ENCODE measurements at places on chromosomes 16 and 17. TPM values are rescaled to one million over a fixed set of nuclear protein-coding genes. Genes with fewer than 3 reads are reported as not detected.

DNA sequence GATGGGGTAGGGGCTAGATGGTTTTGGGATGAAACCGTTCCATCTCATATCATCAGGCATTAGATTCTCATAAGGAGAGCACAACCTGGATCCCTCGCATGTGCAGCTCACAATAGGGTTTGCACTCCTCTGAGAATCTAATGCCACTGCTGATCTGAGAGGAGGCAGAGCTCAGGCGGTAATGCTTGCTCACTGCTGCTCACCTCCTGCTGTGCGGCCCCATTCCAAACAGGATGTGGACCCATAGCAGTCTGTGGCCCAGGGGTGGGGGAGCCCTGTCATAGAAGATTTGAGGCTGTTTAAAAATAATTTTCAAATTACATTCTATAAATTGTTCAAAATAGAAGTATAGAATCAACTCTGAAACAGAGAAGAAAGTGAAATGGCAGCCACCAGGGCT is 50.8 kb downstream of the PHKB start:
- no peak for DNase-seq

The CCDC200 gene
- polyA plus RNA-seq: 10.0 TPM

DNA sequence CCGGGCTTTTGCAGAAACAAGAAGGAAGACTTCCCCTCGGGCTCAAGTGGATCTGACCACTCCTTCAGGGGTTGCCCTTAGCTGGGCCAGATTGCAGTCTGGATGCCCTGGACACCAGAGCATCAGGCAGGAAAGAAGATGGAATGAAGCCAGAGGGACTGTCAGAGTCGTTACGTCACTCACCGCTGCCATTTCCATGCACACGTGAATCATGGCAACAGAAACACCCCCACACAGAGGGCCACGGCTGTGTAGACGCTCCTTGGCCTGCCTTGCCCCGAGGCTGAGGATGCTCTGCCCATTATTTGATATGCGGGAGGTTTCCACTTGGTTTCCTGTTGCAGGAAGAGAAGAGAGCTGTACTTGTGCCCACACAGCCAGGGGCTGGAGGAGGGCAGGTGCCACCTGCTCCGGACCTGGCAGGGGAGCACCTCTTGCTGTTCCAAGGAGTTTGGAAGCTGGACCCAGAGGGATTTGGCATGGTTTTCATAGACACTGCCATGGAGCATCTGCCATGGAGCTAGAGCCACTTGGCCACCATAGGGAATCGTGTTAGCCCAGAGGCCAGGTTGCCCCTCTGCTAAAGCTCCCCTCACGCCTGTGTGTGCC is 29.4 kb downstream of the RBFOX3 start:
- no peak for DNase-seq

DNA sequence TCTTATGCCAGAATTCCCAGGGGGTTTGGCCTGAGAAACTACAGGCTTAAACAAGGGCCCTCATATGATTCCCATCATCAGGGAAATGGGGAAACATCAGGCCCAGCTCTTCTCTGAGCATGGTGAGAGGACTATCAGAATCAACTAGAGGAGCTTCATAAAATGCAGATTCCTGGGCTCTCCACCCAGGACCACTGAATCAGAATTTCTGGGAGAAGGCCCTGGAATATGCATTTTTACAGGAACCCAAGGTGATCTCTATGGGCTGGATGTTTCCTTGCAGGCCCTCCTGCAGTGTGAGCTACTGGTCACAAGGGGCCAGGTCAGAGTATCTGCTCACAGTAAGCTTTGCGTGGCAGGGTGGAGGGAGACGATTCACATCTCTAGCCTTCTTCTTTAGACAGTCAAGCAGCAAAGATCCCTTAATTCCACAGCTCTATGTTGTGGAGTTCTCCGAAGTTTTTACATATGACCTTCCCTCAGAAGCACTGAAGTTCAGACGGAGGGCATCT is 38.8 kb upstream of the HOXB13 start:
- DNase-seq: no peak

DNA sequence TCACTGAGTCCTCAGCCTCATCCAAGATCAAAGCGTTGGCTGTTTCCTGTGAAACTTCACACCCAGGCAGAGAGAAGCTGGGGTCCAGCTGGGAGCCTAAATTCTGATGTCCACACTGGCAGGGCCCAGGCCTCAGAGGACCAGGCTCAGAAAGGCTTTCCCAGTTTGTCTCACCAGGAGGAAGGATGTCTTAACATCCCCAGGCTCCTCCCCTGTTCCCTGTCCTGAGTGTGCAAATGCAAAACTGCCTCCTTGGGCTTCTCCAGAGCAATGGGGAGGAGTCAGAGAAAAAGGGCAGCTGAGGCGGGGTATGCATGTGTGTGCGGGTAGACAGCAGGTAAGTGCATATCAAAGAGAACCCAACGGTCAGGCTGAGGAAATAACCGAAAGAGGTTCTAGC is 45.7 kb downstream of the CUEDC1 start:
- DNase-seq: no peak

DNA sequence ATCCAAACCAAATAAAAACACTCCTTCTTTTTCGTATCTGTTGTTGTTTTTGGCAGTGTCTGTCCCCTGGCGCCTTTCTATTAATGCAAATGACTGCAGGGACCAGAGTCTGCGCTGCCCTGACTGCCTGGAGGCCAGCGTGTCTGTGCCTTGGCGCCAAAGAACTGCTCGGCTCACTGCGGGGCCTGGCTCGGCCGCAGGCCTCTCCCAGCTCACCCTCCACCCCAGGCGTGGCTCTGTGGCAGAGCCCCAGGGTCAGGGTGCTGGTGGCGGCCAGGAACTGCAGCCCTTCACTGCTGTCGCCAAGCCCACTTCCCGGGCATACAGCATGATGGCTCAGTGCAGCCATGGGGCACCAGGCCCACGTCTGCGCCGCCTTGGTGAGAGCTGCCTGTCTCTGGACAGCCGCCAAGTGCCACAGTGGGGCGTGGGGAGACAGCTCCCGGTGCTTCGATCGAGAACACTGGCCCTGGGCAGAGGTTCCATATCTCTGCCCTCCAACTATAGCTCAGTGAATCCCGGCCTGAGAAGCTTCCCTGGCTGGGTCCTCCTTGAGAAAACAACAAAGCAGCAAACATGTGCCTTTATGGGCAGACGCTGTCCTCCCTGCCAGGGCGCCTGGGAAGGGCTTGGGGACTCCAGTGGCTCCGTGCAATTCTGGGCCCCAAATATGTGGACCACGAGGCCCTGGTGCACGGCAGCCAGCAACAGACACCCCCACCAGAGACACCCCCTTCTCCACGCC is 11.1 kb downstream of the CANT1 start:
- no peak for DNase-seq

- DNase-seq: no peak
These were observed 78.4 kb upstream of the NKD1 start for GRCh38 chr16:50469744-50470321.

The ALOX12 gene
- polyA plus RNA-seq: 1.9 TPM

DNA sequence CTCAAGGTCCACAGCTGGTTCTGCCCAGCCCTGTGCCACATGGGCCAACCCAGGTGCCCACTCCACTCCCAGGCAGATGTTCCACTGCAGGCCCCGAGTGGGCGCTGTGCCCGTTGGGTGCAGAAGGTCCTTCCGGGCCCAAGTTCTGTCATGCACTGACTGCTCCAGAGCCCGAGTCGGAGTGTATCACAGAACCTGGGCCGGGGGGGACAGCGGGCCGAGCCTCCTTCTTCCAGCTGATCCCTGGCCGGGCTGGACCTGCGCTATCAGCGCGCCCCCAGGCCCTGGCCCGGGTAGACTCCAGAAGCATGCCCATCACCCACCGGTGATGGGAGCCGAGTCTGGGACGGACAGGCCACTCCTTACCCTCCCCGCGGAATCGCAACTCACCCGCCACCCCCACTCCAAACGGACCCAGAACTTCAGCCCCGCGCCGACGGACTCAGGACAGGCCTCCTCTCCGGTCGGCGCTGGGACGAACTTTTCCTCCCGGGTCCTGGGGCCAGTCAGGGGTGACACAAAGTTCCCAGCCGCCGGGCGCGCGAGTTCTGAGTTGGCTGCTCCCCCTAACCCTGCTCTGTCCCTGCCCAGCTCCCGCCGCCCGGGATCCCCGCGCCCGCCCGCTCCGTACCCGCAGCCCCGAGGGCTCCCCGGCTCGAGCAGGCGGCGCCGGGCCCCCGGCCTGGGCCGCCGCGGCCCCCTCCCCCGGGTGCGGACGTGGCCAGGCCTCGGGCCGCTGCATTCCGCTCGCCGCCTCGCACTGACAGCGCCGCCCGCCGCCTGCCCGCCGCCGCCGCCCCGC is at the start of gene COPZ2:
COPZ2 (minus strand) TSS at position 762 of the 802 bp plus-strand sequence; CDS start at position 742, 20 bp downstream.
- no peak for DNase-seq

- no peak for DNase-seq
These were observed 315.8 kb downstream of the HAPSTR1 start for GRCh38 chr16:9407206-9407758.

The NPIPB13 gene
- 6.9 TPM for polyA plus RNA-seq

The SMPD3 gene
- polyA plus RNA-seq: 1.1 TPM

- no peak for DNase-seq
These were observed 63.6 kb upstream of the TBX2 start for GRCh38 chr17:61335845-61336655.

The CCDC40 gene
- polyA plus RNA-seq: 5.5 TPM

DNA sequence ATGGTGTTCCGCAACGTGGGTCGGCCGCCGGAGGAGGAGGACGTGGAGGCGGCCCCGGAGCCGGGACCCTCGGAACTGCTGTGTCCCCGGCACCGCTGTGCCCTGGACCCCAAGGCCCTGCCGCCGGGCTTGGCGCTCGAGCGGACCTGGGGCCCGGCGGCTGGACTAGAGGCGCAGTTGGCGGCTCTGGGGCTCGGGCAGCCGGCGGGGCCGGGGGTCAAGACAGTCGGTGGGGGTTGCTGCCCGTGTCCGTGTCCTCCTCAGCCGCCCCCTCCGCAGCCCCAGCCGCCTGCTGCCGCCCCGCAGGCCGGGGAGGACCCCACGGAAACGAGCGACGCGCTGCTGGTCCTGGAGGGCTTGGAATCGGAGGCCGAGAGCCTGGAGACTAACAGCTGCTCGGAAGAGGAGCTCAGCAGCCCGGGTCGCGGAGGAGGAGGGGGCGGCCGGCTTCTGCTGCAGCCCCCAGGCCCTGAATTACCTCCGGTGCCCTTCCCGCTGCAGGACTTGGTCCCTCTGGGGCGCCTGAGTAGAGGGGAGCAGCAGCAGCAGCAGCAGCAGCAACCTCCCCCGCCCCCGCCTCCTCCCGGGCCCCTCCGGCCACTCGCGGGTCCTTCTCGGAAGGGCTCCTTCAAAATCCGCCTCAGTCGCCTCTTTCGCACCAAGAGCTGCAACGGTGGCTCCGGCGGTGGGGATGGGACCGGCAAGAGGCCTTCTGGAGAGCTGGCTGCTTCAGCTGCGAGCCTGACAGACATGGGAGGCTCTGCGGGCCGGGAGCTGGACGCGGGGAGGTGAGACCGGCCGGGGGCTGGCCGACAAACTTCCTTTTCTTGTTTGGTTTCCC is 821 bp downstream of the SOCS7 start:
- DNase-seq: no peak

The UMOD gene
- not detected for polyA plus RNA-seq

DNA sequence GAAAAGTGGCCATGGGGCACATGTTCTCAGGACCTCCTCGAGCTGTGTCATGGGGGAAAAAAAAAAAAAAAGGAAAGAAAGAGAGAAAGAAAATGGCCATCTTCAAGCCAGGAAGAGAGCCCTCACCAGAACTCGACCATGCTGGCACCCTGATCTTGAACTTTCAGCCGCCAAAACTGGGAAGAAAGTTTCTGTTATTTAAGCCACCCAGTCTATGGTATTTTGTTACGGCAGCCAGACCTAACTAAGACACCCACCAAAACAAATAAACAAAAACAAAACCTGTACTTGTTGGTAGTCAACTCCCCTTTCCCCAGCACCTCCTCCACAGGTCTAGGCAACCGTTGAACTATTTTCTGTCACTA is 26.1 kb upstream of the SLC13A2 start:
- no peak for DNase-seq

- no peak for DNase-seq
These were observed 176.1 kb upstream of the CIBAR2 start for GRCh38 chr16:85288341-85288868.

DNA sequence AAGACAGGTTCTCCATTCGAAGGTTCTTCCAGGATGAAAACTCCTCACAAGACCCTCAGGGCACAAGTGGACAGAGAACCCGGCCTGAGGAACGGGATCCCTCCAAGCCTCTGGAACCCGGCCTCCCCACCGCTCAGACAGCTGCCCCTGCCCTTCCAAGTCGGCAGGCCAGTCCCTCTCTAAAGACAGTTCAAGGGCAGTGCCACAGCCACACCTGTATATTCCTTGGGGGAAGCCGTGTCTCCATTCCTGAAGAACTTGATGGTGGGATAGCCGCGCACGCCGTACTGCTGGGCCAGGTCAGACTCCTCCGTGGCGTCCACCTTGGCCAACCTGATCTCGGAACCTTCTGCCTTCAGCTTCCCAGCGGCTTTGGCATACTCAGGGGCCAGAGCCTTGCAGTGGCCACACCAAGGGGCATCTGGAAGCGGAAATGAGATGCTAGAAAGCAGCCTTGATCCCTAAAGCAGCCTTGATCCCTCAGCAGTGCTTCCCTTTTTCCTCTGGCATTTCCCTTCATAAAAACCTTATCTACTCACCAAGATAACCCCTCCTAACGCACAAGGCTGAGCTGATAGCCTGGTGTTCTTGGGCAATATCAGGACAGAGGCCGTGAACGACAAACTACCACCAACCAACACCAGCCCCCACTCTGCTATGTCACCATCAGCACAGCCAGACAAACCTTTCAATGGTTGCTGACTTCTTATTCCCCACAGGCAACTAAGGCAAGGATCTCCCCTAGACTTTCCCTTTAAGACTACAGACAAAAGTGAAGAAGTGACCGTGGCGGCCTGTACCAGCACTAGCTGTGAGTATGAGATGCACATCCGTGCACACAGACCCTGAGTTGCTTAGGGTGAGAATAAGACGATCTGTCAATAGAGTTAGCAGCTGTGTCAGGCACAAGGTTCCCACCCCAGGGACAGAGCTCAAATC is 1.1 kb downstream of the P4HB start:
- DNase-seq: no peak

- DNase-seq: no peak
These were observed 32.5 kb upstream of the ENDOV start for GRCh38 chr17:80382446-80382845.

DNA sequence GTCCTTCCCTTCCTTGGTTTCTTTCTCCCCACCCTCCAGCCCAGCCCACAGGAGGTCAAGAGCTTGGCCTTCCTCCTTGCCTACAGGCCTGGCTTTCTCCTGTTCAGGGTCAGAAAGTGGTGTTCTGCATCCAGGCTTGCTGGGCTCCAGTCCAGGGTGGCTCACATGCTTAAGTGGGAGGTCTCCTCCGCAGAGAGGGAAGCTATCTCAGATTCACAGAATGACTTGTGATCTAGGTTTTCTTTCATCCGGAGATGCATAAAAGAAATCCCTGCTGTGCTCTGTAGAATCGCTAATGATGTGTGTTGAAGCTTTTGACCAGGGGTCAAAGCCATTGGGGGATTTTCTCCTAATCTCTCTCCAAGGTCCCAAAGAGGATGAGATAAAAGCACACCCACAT is 382.3 kb upstream of the EEF2KMT start:
- no peak for DNase-seq

- DNase-seq: no peak
These were observed 12.6 kb upstream of the TCF25 start for GRCh38 chr16:89860747-89861304.

The KRT33B gene
- not detected for polyA plus RNA-seq

The RPH3AL gene
- polyA plus RNA-seq: 5.4 TPM

The TVP23B gene
- polyA plus RNA-seq: 21.0 TPM

Data from forelimb muscle (tissue), 1 donor.